ENCODE measurements at places on chromosomes 5 and 9.

- no peak for DNase-seq
Measured at GRCh38 chr5:14263699-14264098, 120.6 kb downstream of the TRIO start.

GRCh38 chr9:24041160-24041690 is 215.2 kb upstream of the ELAVL2 start:
- no peak for DNase-seq

- no peak for DNase-seq
Measured at GRCh38 chr5:177303925-177304391, 359 bp downstream of the PRELID1 start.

DNA sequence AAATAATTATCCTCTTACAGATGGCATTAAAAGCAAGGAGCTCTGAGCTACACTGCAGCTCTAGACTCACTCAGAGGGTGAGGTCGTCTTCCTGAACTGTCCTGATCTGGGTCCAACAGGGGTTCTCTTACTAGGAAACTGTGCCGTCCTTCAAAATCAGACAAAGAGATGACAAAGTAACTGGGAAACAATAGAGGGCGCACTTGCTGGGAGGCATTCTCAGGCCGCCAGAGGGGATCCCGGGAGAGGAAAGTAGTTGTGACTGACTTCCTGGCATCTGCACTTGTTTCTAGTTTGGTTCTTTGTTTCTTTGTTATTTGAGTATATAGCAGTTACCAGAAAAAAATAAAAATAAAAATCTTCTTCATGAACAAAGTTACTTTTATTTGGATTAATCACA is 142.9 kb upstream of the MSX2 start:
- no peak for DNase-seq

DNA sequence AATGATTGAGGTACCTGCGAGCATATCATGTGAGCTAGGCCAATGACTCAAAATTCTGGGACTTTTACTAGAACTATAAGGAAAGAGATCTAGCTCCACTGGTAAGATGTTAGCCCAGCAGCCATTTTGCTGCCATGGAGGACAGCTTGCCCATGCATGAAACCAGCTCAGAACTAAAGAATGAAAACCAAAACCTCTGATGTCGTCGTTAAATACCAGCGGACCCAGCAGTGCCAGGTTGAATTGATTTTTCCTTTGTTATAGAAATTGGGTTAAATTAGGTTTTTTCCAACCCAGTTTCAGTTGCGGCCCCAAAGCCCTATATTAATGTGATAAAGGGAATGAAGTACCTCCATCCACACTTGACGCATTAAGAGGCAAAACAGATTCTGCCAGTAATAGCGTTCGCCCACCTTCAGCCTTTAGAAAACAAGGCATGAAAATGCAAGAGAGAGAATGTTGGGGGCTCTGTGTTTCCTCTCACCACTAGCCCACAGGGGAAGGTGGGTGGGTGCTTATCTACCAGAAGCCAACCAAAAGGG is 5.5 kb upstream of the ITK start:
- no peak for DNase-seq

- no peak for DNase-seq
Measured at GRCh38 chr9:14780251-14780650, 57.7 kb upstream of the CER1 start.

GRCh38 chr5:144028636-144029035 is 141.8 kb downstream of the YIPF5 start:
- no peak for DNase-seq
